Lower lobe of right lung (tissue), 2 donors: ENCODE measurements at places on chromosomes 6 and 20. TPM values are rescaled to one million over a fixed set of nuclear protein-coding genes. Genes with fewer than 3 reads are reported as not detected.

The LGSN gene
- total RNA-seq, result 1.7 TPM

- no peak for DNase-seq
Observed at GRCh38 chr6:134593024-134593423, 275.1 kb upstream of the SGK1 start.

- peak; percentile 51 for DNase-seq
Observed at GRCh38 chr6:136822046-136822375, 381 bp upstream of the PEX7 start.

GRCh38 chr20:63863798-63864544 lies 1.1 kb upstream of the TPD52L2 start:
- peak; percentile 95 for DNase-seq

GRCh38 chr20:5528261-5528660 lies 211.5 kb upstream of the PROKR2 start:
- no peak for DNase-seq

The GRM1 gene
- 0.09 TPM for total RNA-seq

- DNase-seq, result no peak
Observed at GRCh38 chr6:73710470-73710869, 14.5 kb downstream of the CD109 start.

GRCh38 chr6:28218312-28219248 lies 6.5 kb upstream of the ZSCAN9 start:
- peak; percentile 86 for DNase-seq

The MACROD2 gene
- 73.0 TPM for total RNA-seq

The OPRM1 gene
- not detected for total RNA-seq

The CD83 gene
- 25.0 TPM for total RNA-seq

The FOXC1 gene
- 2.3 TPM for total RNA-seq

GRCh38 chr6:169108753-169109152 lies 144.9 kb downstream of the THBS2 start:
- DNase-seq, result no peak

DNA sequence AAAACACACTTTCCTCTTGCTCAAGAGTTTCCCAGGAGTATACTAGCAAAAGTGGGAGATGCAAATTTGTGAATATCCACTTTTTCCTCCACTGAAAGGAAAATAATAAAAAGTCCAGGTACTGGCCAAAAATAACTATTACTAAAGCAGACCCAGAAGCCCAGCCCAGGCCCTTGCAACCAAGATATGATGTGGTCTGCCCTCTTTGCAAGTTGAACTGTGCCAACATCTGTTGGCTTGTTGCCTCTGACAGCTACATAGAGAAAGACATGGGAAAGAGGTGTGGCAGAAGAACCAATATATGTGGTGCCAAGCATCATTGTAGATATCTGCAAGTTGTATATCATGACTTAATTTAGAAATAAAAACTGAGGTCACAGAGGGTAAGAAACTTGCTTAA lies 78.4 kb upstream of the JAG1 start:
- DNase-seq, result no peak

DNA sequence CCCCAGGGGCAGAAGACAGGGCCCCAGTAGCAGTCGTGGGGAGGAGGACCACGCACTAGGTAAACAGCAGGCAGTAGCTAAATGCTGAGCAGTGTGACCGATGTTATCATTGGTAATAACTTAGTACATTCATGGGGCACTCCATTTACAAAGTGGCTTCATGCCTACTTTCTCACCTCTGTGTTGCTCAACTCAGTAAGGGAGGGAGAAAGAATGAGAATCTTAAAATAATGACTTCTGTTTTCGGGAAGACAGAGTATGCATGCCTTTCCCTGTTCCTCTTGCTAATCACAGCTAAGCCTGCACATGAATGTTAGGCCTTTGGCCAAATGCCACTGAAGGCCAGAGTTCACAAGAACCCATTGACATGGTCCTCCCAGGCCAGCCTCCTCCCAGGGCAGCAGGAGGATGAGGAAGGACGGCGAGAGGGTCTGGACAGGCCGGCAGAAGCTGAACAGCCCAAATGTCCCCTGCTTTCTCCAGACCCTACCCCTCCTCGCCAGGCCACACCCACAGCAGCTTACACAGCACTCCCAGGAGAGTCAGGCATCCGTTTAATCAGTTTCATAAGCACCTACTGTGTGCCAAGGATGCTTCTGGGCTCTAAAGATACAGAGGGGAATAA lies 183.4 kb downstream of the ANKRD60 start:
- DNase-seq, result no peak

- DNase-seq, result no peak
Observed at GRCh38 chr6:80605165-80605989, 498.9 kb downstream of the BCKDHB start.

DNA sequence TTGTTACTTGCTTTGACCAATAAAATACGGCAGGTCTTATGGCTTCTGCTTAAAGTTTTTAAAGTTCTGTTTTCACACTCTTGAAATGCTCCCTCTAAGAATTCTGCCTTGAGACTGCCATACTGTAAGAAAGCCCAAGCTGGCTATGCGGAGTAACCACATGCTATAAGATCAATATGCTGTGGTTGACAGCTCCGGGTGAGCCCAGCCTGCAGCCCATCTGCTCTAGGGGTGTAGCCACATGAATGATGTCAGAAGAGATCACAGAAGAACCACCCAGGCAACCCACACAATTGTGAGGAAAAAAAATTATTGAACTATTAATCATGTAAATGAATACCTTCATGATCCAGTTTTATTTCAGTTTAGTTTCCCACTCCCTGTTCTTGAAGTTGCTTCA lies 26.1 kb upstream of the SH3BGRL2 start:
- DNase-seq, result no peak

The MMP24OS gene
- total RNA-seq, result 78.7 TPM

The MPIG6B gene
- total RNA-seq, result 2.6 TPM

DNA sequence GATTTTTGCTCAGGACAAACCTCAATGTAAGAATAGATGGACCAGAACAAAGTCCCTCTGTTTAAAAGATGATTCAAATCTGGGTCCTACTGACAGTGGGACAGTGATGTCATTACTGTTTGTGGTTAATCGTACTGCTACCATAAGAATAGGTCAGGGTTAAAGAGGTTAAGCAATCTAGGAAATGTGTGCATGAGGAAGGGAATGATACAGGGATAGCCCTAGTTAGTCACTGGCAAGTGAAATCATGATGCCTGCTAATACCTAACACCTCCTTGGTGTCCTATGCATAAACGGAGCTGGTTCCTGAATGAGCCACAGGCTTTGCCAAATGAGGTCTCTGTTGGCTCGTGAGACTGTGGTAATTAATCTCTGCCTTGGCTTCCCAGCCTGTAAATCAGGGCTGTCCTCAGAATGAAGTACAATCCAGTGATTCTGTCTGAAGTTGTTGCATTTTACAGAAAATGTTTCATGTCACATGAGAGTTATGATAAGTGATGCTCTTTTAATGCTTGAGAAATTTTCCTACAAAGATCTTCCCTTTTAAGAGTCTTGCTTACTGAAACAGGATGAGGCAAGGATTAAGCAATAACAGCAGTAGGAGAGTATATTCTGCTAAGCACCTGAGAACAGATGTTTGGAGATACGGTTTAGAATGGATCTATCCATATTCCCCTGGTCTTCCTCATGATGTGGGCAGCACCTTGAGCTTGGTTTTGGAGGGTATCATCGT lies 3.8 kb downstream of the MEP1A start:
- no peak for DNase-seq

DNA sequence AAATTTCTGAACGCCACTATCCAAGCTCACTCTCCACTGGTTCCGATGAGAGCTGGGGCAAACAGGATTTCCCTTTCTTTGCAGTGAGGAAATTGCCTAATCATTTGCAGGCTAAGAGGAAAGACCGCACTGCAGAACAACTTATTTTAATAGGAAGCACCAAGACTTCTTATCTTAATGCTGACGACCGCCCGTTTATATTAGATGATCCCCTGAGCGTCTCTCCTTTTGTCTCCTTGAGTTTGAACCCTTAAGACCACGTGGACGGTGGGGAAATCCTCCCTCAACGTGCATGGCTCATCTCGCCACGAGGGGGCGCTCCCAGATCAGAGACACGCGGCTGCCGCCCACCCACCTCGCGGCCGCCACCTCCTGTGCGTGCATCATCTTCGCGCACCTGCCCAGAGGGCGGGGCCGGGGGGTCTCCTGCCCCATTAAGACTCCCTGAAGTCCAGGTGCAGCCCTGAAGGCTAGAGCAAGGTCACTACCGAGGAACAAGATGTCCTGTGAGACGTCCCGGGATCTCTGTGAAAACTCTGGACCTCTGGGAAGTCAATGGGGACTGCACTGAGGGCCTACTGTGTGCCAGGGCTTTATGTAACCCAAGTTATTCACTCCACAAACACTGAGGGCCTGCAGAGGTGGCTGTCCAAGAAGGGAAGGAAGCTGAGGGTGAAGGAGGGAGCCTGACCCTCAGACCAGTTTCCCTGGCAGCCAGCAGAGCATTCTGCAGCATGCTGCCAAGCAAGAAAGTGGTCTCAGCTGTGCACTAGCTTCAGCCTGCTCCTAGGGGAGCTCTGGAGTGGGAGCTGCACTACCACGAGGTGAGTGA lies 28.1 kb downstream of the PDYN start:
- DNase-seq, result peak; percentile 75

The PPP1R3G gene
- 0.41 TPM for total RNA-seq

DNA sequence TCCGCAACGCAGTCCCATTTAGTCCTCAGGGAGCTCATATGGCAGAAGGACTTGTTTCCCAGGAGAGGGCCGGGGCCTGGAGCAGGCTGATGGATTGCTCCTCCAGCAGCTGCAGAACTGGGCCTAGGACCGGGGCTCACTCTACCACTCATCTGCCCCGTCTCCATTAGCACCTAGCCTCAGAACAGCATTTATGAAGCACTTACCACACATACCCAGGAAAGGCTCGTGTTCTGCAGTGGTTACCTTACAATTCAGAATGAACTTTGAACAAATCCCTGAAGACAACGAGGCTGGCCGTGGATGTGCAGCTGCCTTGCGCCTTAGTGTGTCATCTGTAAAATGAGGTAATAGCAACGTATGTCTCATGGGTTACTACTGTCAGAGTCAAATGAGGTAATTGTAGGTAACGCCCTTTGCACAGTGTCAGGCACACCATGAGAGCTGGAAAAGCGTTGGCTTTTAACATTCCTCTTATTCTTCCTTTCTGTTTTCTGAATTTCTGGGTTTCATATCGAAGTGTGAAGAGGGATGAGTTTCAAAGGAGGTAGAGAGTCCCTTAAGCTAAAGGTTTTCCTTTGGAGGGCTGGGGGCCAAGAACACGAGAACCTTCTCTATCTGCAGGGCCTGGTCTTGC lies 46.3 kb upstream of the CD93 start:
- DNase-seq, result peak; percentile 57

The CDSN gene
- not detected for total RNA-seq

GRCh38 chr20:37347347-37347823 lies 1.4 kb downstream of the SRC start:
- DNase-seq, result no peak

GRCh38 chr6:16712931-16713484 lies 48.3 kb downstream of the ATXN1 start:
- peak; percentile 77 for DNase-seq

- DNase-seq, result no peak
Observed at GRCh38 chr20:20404633-20405032, 36.7 kb downstream of the INSM1 start.

GRCh38 chr20:39861381-39861780 lies 827.7 kb downstream of the MAFB start:
- DNase-seq, result no peak

GRCh38 chr6:106574741-106575458 lies 54.4 kb downstream of the RTN4IP1 start:
- DNase-seq, result no peak

GRCh38 chr20:53080969-53081871 lies 109.1 kb downstream of the TSHZ2 start:
- peak; percentile 48 for DNase-seq

The EYS gene
- total RNA-seq, result not detected

The GTSF1L gene
- total RNA-seq, result not detected

DNA sequence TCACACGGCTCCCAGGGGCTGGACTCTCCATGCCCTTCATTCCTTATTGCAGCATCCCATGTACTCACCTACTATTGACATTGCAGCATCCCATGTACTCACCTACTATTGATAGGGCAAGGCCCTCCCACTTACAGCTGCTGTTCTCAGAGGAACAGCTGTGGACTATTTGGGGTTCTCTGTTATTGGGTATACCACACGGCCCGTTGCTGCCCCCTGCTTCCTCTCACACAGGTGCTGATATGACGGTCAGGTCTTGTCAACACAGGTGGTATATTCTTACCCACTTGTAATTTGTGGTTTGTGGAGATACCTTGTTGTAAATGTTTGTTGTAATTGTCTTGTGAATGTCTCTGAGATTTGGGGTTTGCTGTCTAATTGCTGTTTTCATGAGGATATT lies 18.8 kb downstream of the ALDH5A1 start:
- no peak for DNase-seq

DNA sequence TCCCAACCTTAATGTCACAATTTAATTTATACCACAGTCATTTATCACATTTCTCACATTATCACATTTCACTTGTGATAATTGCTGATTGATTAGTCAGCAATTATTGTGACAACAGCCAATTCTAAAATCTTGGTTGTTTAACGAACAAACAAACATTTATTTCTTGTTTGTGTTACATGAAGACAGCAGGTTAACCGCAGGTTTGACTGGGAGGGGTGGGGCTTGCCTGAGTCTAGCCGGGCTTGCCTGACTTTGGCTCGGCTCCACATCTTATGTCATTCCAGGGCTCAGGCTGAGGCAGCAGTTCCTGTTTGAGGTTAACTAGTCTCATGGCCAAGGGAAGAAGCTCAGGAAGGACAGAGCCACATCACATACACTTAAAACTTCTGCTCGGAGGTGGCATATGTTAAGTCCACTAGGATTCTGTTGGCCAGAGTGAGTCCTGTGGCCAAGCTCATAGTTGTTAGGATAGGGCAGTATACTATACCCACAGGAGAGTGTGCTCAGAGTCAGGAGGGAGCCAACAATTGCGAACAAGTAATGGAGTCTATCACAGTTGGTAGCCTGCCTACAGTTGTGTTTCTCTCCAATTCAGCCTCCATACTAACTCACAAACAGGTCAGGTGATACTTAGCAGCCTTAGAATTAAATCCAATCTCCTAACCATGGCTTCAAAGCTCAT lies 90.0 kb upstream of the IFNGR1 start:
- DNase-seq, result peak; percentile 85

- DNase-seq, result no peak
Observed at GRCh38 chr6:132114201-132114825, 163.1 kb upstream of the CCN2 start.

The ZNF831 gene
- total RNA-seq, result 1.0 TPM

GRCh38 chr20:40949346-40949745 lies 79.3 kb upstream of the TOP1 start:
- DNase-seq, result no peak

GRCh38 chr6:148611213-148611612 lies 135.6 kb upstream of the UST start:
- no peak for DNase-seq

The TRIM31 gene
- total RNA-seq, result 0.62 TPM

The SRSF12 gene
- total RNA-seq, result not detected

- DNase-seq, result no peak
Observed at GRCh38 chr6:31538805-31539400, 2.9 kb downstream of the DDX39B start.

The FHL5 gene
- total RNA-seq, result 23.7 TPM

DNA sequence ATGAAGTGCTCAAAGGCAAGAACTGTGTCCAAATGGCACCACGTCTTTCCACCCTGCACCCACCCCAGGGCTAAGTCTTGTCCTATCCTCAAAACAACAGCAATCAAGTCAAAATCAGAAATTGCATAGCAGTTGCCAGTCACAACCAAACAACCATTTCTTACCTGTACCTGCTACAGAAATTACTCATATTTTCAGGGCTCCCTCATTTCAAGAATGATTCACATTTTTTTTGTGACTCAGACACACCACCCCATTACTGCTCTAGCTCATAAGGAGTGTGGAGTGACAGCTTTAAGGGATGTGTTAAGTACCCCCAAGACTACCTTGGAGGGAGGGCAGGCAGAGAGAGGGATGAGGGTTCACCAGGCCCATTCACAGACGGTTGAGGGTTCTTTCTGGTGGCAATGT lies 111.7 kb downstream of the TRERF1 start:
- no peak for DNase-seq
